ENCODE measurements at places on chromosomes 5 and 9.

GRCh38 chr9:84898188-84898587 lies 228.7 kb downstream of the NTRK2 start:
- H3K4me1 ChIP-seq: no peaks in the 10 kb centered on the region
- H3K27ac ChIP-seq: no peak overlapping the region
- no peaks in the 10 kb centered on the region for H3K27me3 ChIP-seq
- no peak overlapping the region for H3K4me3 ChIP-seq
- DNase-seq: no peak

DNA sequence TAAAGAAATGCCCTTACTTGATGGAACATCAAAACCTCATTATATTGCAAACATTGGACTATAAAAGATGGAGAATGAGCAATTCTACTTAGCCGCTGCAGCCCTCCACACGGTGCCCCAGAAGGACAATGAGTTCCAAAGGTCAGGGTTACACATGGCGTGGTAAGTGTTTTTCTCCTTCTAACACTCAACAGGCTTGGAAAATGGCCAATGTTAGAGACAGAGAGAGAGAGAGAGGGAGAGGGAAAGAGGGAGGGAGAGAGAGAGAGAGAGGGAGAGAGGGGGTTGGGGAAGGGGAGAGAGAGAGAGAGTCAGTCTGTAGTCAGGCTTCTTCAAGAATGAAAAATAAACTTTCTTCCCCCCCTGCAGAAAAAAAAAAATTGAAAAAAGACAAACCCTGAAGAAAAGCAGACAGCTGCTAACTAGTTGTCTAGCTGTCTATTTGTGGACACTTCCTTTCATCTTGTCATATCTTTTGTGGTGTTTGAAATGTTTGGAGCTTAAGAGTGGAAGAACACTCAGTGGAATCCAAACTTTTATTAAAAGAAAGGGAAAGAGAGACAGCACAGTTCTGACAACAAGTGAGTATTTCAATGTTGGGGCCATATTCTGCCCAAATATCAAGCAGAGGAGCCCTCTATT lies 324.8 kb downstream of the TMEM38B start:
- no peaks in the 10 kb centered on the region for H3K36me3 ChIP-seq
- H3K4me1 ChIP-seq: no peaks in the 10 kb centered on the region
- no peak overlapping the region for H3K27ac ChIP-seq
- no peak for DNase-seq

DNA sequence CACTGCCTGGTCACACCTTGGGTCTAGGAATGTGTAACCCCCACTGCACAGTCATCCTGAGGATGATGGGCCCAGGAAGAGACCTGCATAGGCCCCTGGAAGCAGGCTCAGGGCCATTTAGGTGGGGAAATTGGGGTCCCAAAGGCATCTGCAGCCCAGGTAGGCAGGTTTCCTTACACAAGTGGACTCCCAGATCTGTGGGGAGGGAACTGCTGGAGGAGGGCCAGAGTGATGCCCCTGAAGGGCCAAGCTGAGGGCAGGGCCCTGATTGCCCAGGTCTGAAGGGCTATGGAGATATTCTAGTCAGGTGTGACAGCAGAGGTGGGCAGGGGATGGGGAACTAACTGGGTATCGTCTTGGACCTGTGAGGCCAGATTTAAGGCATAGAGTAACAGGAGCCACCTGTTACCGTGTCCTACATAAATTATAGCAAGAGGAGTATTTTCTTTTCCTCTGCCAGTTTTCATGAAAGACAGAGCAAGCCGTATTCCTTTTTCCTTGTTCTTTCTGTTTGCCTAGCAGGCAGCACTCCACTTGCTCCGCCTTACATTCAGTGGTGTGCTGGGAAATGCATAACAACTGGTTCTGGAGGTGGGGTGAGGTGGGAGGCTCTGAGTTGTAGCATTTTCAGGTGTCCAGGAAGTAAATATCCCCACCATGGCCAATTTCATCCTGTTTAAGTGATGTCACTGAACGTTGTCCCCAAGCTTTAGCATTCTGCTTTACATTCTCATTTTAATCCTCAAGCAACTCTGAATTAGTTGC lies 41.3 kb downstream of the PPARGC1B start:
- no peak for DNase-seq
- no peak overlapping the region for H3K4me3 ChIP-seq
- no peaks in the 10 kb centered on the region for H3K27me3 ChIP-seq
- H3K36me3 ChIP-seq: no peaks in the 10 kb centered on the region
- H3K27ac ChIP-seq: no peak overlapping the region

GRCh38 chr5:92927291-92927778 lies 653.7 kb downstream of the NR2F1-AS1 start:
- DNase-seq: no peak
- H3K27ac ChIP-seq: no peak overlapping the region
- no peaks in the 10 kb centered on the region for H3K27me3 ChIP-seq
- H3K4me3 ChIP-seq: no peak overlapping the region
- no peaks in the 10 kb centered on the region for H3K4me1 ChIP-seq

GRCh38 chr9:135962696-135963307 lies 1.6 kb upstream of the UBAC1 start:
- no peak overlapping the region for H3K27ac ChIP-seq
- H3K36me3 ChIP-seq: no peaks in the 10 kb centered on the region
- DNase-seq: no peak
- no peaks in the 10 kb centered on the region for H3K27me3 ChIP-seq
- peaks cover 4% of the 10 kb centered on the region for H3K4me1 ChIP-seq

GRCh38 chr9:16023446-16023845 lies 470.6 kb downstream of the CCDC171 start:
- H3K36me3 ChIP-seq: no peaks in the 10 kb centered on the region
- no peaks in the 10 kb centered on the region for H3K4me1 ChIP-seq
- no peaks in the 10 kb centered on the region for H3K27me3 ChIP-seq
- no peak overlapping the region for H3K27ac ChIP-seq
- DNase-seq: no peak

DNA sequence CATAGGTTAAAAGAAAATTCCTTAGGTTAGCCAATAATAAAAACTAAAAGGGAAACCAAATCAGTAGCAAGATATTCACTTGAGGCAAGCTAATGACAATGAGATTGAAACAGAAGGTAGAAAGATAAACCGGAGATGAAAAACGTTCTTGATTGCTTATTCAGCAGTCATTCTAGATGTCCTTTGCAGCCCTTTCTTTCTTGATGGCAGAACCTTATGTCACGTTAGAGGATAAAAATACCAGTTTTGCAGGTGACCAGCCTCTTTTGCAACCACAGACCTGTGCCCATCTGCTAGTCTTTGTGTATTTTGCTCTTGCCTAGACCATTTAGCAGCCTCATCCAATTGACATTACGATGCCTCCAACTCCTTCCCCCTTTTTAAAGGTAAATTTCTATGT lies 337.8 kb downstream of the DMAC1 start:
- H3K27me3 ChIP-seq: no peaks in the 10 kb centered on the region
- H3K4me1 ChIP-seq: no peaks in the 10 kb centered on the region
- H3K27ac ChIP-seq: no peak overlapping the region
- no peak overlapping the region for H3K4me3 ChIP-seq

DNA sequence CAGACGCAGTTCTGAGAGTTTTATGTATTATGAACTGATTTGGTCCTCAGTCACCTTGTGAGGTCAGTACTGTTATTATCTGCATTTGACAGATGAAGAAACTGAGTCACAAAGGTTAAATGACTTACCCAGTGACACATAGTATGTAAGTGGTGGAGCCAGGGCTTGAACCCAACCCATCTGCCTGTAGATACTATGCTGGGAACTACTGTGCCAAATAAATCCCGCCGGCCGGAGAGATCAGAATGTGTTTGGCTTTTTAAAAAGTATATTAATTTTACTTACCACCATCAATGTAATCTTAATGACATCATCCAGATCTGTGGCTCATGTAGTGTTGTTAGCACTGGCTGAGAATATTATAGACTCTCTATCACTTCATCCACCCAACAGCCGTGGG lies 80.8 kb downstream of the ZNF618 start:
- no peak for DNase-seq
- H3K4me3 ChIP-seq: no peak overlapping the region
- peaks cover 15% of the 10 kb centered on the region for H3K4me1 ChIP-seq
- H3K27ac ChIP-seq: no peak overlapping the region

- no peak overlapping the region for H3K27ac ChIP-seq
- DNase-seq: no peak
- H3K36me3 ChIP-seq: no peaks in the 10 kb centered on the region
- H3K4me1 ChIP-seq: no peaks in the 10 kb centered on the region
- H3K27me3 ChIP-seq: no peaks in the 10 kb centered on the region
Observed at GRCh38 chr9:124788542-124789217, 11.7 kb downstream of the OLFML2A start.

DNA sequence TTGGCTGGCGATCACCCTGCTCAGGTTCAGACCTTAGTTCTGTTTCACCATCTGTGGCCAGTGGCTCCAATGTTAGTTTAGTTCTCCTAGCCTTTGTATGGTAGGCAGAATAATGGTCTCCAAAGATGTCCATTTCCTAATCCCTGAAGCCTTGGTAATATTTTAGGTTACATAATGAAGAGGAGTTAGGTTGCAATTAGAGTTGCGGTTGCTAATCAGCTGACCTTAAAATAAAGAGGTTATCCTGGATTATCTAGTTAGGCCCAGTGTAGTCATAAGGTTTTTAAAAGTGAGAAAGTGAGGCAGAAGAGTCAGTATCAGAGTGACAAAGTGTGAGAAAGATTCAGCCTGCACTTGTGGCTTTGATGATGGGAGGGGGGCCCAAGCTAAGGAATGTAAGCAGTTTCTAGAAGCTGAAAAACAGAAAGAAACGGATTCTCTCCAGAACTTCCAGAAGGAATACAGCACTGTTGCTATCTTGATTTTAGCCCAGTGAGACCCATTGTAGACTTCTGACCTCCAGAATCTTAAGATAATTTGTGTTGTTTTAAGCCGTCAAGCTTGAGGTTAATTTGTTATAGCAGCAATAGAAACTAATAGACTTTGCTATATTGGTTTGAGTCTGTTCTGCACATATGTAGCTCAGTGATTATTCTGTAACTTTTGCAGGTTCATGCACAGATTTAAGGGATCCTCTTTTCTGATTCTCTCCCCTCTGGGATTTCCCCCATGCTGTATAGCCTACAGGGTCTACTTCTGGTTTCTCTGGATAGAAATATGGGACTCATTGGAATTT lies 21.6 kb downstream of the LNPEP start:
- H3K4me1 ChIP-seq: peaks cover 7% of the 10 kb centered on the region
- H3K4me3 ChIP-seq: no peak overlapping the region
- no peak overlapping the region for H3K27ac ChIP-seq
- no peak for DNase-seq
- no peaks in the 10 kb centered on the region for H3K27me3 ChIP-seq

DNA sequence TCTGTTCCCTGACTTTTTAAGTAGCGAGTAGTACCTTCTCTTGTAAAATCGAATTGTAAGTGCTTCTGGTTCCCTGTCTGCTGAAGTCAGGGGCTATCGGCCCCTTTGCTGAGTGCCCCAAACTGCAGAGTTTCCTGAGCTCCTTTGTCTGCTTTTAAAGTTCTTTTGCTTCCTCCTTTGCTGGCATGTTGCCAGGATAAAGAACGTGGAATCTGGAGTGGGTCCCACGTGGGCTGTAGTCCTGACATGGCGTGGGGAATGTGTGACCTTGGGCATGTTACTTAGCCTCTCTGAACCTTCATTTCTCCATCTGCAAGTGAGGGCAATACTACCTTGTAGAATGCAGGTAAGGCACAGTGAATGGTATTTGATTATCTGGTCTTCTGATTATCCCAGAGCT lies 13.7 kb upstream of the ODF2 start:
- H3K27ac ChIP-seq: no peak overlapping the region
- H3K27me3 ChIP-seq: no peaks in the 10 kb centered on the region
- H3K36me3 ChIP-seq: no peaks in the 10 kb centered on the region
- no peak for DNase-seq
- H3K4me3 ChIP-seq: no peak overlapping the region

- peaks cover 15% of the 10 kb centered on the region for H3K4me1 ChIP-seq
- no peak for DNase-seq
- peak overlapping the region; percentile 45 for H3K27ac ChIP-seq
- H3K4me3 ChIP-seq: no peak overlapping the region
- H3K27me3 ChIP-seq: no peaks in the 10 kb centered on the region
Observed at GRCh38 chr9:107260437-107261081, 22.5 kb upstream of the RAD23B start.

GRCh38 chr5:73151766-73152410 lies 21.1 kb upstream of the TMEM174 start:
- no peaks in the 10 kb centered on the region for H3K4me1 ChIP-seq
- no peak overlapping the region for H3K27ac ChIP-seq
- DNase-seq: no peak
- H3K4me3 ChIP-seq: no peak overlapping the region
- H3K36me3 ChIP-seq: no peaks in the 10 kb centered on the region

DNA sequence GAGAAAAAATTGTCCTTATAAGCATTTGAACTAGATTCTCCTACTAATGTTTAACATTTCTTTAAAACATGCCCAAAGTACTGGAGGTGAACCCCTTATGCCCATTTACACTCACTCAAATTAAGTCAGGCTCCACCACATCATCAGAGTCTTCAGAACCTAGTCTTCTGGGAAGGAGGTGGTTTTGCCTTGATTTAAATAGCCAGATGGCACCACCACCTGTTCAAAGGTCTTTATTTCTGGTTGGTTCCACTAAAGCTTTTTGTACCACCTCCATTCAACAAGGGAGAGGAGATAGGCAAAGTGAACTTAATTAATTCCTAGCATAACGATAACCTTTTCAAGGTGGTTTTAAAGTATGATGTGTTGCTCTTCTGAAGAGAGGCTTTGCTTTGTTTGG lies 189.5 kb downstream of the SLF1 start:
- H3K4me3 ChIP-seq: no peak overlapping the region
- H3K36me3 ChIP-seq: no peaks in the 10 kb centered on the region
- no peaks in the 10 kb centered on the region for H3K27me3 ChIP-seq
- DNase-seq: no peak

- no peaks in the 10 kb centered on the region for H3K36me3 ChIP-seq
- H3K27me3 ChIP-seq: no peaks in the 10 kb centered on the region
- H3K4me1 ChIP-seq: peaks cover 5% of the 10 kb centered on the region
- no peak for DNase-seq
Observed at GRCh38 chr5:172837640-172838039, 3.6 kb downstream of the ERGIC1 start.

GRCh38 chr5:9348401-9348996 lies 197.4 kb downstream of the SEMA5A start:
- H3K27me3 ChIP-seq: no peaks in the 10 kb centered on the region
- no peak overlapping the region for H3K4me3 ChIP-seq
- DNase-seq: no peak
- no peaks in the 10 kb centered on the region for H3K4me1 ChIP-seq

GRCh38 chr9:38621434-38622287 lies 1.3 kb upstream of the ANKRD18A start:
- no peak overlapping the region for H3K27ac ChIP-seq
- H3K4me1 ChIP-seq: peaks cover 5% of the 10 kb centered on the region
- no peaks in the 10 kb centered on the region for H3K27me3 ChIP-seq

DNA sequence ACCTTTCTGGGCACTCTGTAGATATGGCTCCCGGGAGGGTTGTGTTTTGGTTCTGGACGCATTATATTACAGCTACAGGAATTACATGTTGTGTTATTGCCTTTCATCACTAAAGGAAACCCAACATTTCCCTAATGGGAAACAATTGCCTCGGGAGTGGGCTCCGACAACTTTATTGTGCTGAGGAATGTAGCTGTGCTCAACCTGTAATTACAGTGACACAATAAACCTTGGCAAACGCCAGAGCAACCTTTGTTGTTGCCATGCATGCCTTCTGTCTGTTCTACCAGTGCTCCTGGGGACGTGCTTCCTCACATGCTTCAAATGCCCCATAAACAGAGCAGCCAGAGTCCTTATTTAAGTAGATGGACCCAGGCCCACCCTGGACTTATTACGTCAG lies 182.4 kb downstream of the DIRAS2 start:
- H3K36me3 ChIP-seq: no peaks in the 10 kb centered on the region
- no peak for DNase-seq
- no peak overlapping the region for H3K4me3 ChIP-seq
- H3K27ac ChIP-seq: no peak overlapping the region

- H3K27ac ChIP-seq: no peak overlapping the region
- no peaks in the 10 kb centered on the region for H3K4me1 ChIP-seq
- no peaks in the 10 kb centered on the region for H3K36me3 ChIP-seq
- H3K27me3 ChIP-seq: no peaks in the 10 kb centered on the region
- no peak for DNase-seq
Observed at GRCh38 chr5:175219366-175219765, 224.6 kb downstream of the DRD1 start.

All from liver (tissue), 10 donors.